ENCODE measurements at places on chromosomes 11 and 22.

- no peak for DNase-seq
Measured at GRCh38 chr11:67510023-67510345, 2.0 kb upstream of the CDK2AP2 start.

DNA sequence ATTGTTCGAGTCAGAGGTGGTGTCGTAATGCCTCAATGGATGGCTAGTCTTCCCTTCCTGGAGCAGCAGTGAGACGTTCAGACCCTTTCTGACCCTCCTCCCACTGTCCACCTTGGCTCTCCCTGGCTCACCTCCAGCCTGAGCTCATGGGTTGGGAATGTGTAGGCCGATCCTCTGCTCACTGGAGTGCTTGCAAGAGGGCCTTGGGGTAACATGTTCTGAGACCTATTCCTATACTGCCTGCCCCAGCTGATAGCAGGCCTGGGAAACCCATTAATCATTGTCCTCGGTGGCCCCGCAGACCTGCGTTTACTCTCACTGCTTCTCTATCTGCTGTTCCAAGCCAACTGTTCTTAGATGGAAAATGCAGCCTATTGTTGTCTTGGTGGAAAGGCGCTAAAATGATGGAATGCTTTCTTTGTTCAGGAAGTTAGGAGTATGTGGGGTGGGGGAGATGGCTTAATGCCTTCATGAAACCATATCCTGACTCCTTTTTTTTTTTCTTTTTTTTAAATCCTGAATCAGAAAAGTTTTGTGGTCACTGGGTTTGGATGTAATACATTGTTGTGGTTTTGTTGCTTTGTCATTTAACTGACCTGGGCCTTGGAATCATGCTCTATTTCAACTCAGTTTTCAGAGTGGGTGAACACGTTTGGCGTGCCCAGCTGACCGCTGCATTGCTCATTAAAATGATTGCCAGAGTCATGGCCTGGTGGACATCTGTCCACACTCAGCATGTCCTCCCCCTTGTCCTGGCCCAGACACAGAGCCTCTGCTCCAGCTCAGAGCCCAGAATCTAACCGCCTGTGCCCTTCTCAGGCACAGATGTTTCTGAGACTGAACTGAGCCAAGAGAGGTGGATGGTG lies 72.5 kb downstream of the MICAL2 start:
- peak; percentile 94 for DNase-seq

DNA sequence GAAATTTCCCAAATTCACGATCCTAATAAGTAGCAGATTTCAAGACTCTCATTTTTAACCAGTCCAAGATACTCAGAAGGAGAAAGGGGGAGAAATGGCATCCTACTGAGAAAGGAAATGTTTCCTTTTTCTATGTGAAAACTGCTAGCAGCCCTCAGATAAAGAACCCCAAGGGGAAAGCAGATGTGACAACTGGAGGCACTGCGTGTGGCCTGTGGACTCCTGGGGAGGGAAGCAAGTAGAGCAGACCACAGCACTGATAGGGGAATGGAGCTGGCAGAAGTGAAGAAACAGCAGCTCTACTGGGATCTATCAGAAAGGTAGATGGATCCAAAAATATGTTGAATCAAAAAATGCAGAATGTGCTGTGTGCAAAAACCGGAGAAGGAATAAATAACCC lies 239.7 kb upstream of the API5 start:
- DNase-seq: no peak

DNA sequence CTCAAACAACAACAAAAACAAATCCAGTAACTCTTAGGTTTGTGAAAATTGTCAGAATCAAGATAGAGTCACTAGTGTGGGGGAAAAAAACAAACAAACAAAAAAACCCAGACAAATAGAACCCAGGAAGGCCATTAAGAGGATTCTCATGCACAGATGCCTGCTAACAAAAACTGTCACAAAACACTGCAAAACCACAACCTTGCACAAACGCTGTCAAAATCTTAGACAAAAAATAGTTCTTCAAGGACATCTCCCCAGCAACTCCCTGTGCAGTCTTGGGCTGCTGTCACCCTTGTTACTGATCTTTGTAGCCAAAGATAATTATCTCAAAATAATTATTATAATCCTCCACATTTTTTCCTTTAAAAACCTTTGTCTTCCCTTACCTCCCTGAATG lies 4.6 kb upstream of the ZBED5 start:
- DNase-seq: no peak

DNA sequence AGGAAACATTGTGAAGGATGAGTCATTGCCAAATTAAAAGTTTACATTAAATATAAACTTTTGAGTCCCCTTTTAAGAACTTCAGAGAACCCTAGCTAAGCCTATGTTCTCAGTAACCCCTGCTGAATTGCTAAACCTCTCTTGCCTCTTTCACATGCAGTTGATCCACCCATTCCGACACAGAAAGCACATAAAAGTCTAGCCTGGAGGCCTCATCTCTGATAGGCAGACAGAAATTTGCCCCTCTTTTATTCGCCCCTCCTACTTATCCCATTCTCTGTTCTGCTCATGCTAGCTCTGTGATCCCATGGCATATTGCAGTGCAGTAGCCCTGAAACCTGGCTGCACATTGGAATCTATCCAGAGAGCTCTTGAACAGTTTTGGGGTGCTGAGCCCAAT lies 58.2 kb upstream of the PDE3B start:
- DNase-seq: no peak

DNA sequence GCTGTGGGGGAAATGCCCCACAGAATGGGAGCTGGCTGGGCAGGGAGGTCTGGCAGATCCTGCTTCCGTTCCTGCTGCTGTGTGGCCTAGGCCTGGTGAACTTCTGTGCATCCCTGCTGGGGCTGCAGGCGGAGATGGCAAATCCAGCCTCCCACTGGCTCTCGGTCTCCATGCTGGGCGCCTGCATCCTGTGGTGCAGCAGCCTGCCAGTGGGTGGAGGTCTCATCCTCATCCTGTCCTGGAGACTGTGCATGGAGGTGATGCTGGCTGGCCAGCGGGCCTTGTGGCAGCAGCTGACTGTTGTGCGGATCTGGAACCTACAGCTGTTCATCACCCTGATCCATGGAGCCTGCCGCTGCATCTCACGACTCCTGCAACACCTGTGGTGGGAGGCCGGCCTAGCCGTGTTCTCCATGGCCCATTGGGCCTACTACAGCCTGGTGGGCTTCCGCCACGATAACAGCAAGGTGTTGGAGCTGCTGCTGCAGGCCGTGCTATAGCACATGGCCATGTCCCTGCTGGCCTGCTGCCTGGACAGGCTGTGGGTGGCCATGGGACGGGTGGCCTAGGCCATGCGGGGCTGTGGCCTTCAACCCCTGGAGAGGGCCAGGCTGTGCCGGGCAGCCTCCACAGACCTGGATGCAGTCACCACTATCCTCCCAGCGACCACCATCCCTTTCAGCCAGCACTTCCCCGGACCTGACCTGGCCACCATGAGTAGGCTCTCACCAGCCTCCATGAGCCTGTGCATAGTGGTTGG lies 8.8 kb upstream of the RPL3 start:
- DNase-seq: no peak

DNA sequence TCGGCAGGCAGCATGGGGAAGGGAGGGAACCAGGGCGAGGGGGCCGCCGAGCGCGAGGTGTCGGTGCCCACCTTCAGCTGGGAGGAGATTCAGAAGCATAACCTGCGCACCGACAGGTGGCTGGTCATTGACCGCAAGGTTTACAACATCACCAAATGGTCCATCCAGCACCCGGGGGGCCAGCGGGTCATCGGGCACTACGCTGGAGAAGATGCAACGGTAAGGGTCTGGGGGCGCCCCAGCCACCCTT lies 204 bp downstream of the FADS2 start:
- no peak for DNase-seq

- DNase-seq: no peak
Measured at GRCh38 chr11:19394525-19395016, 153.8 kb upstream of the E2F8 start.

GRCh38 chr11:10042699-10043098 lies 251.3 kb downstream of the SBF2 start:
- DNase-seq: no peak

GRCh38 chr11:35138943-35139721 lies at the start of gene CD44:
TSS of gene CD44 (plus strand) at chr11:35139171. CDS start at chr11:35139304, 133 bp downstream.
- DNase-seq: peak; percentile 91

GRCh38 chr11:117823294-117823945 lies 1.1 kb downstream of the FXYD2 start:
- DNase-seq: no peak

DNA sequence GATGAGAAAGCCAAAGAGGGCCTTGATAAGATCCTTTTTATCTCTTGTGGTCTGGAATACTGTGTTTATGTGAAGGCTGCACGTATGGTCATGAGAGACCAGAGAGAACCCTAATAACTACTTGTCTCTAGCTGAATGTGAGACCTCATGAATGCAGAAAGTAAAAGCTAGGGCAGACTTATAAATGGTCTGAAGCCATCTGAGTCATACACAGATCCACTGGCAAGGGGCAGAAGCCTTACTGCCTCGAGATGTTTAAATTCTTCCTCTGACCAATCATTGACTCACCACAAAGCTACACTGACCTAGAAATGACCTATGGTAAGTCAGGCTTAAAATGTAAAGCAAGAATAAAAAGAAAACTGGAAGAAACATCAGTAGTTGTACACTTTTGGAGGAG lies 22.7 kb upstream of the OR4B1 start:
- DNase-seq: peak; percentile 19

DNA sequence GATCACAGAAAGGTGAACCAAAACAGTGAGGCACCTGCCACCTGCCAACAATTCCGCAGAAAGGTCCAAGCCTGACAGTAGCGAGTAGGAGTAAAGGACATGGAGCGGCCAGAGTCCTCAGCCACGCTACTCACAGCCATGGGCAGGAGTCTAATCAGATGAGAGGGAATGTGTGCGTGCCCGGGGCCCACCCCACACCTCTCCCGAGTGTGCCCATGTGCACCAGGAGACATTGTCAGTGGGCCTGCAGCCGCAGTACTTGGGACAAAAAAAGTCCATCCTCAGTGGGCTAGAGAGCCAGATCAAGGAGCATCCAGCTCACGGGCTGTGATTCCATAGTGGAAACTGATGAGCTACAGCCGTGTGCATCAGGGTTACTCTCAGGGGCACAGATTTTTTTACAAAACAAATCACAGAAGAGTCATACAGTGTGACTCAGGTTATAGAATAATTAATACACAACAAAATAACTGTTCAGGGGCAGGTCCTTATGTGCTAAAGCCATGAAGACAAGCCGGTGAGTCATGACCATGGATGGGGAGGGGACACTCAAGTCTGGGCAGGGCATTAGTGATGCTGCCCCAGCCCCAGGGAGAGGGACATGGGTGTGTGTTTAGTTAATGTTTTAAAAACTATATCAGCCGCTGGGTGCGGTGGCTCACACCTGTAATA lies 12.0 kb downstream of the SART1 start:
- DNase-seq: no peak
